ENCODE measurements at places on chromosomes 3 and 15.

GRCh38 chr3:181872887-181873286 is 161.2 kb downstream of the SOX2 start:
- no peak for DNase-seq

DNA sequence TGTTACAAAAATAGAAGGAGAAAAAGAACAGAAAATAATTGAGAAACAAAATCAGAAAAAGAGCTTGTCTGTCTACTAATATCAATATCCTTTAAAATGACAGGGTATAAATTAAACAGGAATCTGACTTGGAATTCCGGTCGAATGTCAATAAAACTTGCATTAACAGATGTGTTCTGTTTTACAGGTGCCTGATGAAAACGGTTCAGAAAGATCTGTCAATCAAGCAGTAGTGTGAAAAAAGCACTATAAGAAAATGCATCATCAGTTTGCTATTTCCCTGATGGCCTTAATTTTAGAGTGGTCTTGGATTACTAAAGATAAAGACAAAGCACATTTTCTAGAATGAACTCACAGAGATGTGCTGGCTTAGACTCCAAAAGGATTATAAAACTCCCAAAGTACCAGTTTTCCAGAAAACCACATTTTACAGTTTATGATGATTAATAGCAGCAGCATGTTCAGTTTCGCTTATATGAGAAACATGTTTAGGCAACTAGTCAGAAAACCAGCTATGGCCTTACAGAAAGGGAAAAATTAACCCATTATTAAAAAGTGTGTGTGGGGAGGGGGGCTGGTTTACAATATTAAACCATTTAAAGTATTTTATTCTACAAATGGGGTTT is 8.2 kb upstream of the C3orf38 start:
- no peak for DNase-seq

DNA sequence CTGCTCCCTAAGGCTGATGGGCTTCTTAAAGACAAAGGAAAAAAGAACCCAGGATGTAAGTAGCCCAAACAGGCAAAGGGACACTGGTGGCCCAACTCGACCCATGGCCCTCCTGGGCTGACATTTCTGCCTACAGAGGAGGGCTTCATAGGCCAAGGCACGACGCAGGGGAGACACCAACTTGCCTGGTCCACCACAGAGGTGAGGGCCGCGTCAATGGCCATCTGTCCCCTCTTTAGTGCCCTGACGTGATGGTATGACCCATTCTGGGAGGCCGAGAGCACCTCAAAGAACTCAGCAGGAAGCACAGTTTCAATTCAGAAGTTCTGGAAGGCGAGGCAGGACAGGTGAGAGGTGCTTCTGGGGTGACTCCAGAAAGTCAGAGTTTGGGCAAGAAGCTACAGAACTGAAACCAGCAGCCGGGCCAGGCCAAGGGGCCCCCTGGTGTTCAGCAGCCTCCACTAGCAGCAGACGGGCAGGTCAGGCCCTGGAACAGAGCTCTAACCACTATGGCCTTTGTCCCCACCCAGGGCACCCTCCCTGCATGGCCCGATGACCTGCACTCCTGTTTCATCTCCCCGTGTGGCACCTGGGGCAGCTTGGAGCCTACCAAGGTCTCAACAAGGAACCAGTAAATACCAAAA is 45.1 kb downstream of the HMCES start:
- no peak for DNase-seq

- no peak for DNase-seq
Observed at GRCh38 chr3:112097378-112097777, 11.2 kb downstream of the C3orf52 start.

DNA sequence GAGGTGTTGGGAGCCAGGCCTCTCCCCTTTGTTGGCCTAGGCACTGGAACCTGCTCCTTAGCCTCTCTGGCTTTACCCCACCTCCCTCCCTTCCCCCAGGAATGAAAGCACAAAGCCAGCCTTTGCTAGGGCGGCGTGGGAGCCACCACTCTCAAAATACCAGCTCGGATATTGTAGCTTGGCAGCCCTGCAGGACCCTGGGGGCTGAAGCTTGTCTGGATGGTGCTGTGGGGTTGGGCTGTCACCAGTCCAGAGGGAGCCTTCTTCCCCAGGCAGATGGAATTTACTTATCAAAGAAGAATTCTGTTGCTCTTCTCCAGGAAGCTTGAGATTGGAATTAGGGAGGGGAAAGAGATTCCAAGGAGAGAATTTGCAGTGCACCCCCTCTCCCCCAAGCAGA is 14.9 kb upstream of the GRM2 start:
- no peak for DNase-seq

DNA sequence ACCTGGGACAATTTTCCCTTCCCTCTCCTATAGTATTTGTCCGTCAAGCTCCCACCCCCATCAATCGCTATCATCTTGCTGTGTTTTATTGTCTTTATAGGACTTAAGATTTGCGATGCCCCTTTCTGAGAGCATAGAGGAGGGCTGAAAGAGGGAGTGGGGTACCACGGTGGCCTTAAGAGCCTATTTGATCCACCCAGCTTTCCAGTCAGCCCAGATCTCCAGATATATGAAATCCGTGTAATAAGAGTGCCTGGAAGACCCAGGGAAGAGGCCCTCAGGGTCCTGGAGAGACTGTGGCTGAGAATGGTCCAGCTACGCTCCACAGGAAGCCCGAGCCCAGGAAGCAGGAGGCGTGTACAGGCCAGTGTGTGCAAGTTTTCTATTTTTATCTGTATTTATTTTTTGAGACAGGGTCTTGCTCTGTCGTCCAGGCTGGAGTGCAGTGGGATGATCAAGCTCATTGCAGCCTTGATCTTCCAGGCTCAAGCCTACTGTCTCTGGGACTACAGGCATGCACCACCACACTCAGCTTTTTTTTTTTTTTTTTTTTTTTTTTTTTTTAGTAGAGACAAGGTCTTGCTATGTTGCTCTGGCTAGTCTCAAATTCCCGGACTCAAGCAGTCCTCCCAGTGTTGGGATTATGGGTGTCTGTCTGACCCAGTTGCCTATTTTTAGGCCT is 964 bp upstream of the NCKIPSD start:
- no peak for DNase-seq

- DNase-seq = no peak
Observed at GRCh38 chr15:81957698-81958097, 88.1 kb downstream of the MEX3B start.

DNA sequence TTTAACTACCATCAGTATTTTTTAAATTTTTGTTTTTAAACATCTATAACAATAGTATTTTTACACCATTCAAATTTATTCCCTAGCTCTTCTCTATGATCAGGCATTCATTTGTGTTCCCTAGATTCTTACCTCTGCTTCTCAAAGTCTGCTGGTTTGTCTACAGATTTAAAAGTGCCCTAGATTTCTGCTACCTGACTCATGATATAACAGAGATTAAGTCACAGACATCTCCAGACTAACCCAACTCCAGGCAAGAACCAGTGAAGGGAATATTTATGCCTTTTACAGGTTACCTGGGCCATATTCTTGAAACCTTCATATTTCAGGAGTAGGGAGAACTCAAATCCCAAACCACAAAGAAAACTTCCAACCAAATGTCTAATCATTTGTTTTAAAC is 38.8 kb downstream of the ADAM10 start:
- DNase-seq = no peak

GRCh38 chr3:110341047-110341446 is 730.6 kb upstream of the NECTIN3 start:
- DNase-seq = no peak

- no peak for DNase-seq
Observed at GRCh38 chr15:78642331-78642730, 1.3 kb upstream of the CHRNB4 start.

GRCh38 chr15:92681141-92681631 is 25.6 kb upstream of the FAM174B start:
- no peak for DNase-seq

GRCh38 chr3:44020143-44020542 is 221.5 kb upstream of the TOPAZ1 start:
- DNase-seq = no peak

GRCh38 chr15:32974691-32975090 is 219.8 kb downstream of the FMN1 start:
- DNase-seq = no peak

DNA sequence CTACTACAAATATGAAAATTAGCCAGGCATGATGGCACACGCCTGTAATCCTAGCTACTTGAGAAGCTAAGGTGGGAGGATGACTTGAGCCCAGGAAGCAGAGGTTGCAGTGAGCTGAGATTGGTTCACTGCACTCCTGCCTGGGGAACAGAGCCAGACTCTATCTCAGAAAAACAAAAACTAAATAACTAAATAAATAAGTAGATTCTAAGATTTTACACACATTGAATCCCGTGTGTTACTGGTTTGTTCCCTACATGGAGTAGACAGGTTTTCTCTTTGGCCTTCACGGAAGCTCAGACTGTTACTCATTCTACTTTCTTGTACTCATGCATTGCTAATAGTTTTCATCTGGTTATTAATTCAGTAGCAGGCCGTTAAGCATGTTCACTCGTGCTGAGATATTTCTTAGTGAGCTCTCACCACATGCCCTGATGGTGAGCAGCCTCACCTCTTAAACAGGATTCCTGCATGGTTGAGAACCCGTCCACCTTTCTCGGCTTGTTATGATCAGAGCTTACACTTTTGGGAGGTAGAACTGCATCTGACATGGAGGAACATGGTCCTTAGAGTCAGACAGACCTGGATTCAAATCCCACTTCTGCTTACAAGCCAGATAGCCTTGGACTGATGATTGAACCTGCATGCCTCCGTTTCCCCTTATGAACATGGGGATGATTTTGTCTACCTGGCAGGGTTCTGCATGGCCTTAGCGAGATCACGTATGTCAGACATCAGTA is 49.1 kb downstream of the CMTM7 start:
- DNase-seq = no peak

DNA sequence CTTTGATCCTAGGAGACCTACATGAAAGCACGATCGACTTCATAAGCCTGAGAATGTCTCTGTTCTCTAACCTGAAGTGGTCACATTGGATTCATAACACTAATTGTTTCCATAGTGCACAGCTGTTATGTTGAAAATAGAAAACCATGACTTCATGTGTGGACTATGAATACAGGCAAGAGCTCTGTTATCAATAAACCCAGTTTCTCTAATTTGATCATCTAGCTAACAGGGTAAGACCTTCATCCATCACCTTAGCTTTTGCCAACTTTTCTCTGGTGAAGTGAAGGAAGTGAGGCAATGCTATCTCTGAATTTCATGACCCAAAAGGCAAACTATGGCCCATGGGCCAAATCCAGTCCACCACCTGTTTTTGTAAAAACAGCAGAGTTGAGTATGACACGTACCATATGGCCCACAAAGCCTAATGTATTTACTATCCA is 27.2 kb downstream of the ABI3BP start:
- DNase-seq = no peak

DNA sequence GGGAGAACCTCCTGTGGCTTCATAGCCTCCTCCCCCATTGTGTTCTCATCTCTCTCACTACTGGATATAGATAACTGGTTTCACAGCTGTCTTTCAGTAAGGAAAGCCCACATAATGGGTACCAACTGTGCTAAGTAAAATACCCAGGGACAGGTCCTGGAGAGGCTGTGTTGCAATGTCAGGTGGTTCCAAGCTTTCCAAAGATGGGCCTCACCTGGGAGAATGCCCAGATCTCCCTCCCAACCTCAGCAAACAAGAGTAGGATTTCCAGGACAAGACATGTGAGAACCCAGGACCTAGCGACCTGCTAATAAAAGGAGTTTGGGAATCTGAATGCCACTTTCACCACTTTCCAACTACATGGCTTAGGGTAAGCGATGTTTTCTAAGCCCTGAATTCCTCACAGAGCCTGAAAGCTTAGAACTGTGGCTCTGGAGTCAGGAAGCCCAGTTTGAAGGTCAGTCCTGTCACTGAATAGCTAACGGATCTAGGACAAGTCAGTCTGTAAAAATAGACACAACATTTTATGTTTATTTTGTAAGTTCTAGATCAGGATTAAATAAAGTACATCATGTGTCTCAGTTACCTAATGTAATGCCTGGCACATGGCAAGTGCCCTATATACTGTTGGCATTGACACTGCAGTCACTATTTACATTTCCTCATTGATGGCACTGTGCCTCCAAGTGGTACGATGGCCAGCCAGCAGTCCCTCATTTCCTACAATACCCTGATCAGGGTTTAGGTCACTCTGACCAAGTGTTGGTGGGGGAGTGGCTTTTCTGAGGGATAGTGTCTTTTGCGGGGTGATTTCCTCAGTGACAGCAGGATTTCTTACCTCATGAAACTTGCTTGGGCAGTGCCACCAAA is 11.9 kb downstream of the CERS3 start:
- no peak for DNase-seq

DNA sequence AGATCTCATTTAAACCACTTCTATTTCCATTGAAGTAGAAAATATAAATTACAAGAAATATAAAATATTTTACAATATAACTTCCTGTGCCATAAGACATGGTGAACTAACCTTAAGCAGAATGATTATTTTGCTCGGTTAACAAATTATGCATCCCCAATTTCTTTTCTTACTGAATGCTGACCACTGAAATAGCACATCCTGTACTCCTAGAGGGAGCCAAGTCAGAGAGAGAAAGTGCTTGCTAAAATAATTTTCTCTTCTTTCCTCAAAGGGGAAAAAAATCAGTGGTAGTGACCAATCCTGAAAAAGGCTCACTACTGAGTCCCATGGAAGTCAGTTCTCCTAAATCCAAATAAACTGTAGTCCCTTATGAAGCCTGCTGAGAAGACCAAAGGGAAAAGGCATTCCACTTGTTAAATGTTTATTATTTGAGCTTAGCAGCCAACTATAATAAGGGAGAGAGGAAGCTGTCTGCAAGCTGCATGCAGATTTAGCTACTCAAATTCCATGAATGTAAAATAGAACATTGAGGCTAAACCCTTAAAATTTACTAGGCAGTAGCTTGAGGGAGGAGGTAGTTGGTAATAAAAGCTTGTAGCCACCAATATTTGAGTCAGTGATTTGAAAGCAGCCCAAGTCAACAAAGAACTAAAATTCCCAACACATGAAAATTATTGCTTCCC is 33.1 kb downstream of the CEP152 start:
- no peak for DNase-seq

- no peak for DNase-seq
Observed at GRCh38 chr3:52015438-52016228, 19.9 kb upstream of the RPL29 start.

GRCh38 chr15:82798531-82799166 is 7.2 kb downstream of the FSD2 start:
- no peak for DNase-seq

DNA sequence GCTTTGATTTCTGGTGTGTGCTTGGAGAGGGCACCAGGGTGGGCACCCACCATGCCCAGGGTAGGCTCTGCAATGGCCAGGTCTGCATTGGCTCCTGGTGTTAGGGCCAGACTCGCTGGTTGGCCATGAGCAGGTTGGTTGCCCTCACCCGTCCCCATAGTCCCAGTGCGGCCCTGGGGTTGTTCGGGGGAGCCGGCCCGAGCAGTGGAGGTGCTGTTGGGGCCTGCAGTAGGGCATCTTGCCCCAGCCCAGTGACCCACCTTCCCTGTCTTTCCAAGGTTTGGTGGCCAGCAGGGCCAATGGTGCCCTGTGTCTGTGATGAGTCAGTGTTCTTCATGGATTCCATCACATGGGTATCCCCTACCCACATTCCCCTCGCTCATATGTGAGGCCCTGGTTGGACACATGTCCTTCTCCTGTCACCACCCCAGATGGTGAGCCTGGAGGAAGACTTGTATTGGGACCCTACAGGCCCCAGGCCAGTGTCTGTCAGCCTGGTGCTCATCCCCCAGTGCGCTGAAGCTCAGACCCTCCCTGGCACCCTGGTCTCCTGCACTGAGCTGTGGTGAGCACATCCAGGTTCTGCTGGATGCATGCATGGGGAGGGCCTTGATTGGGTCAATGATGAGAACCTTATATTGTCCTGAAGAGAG is 190.1 kb downstream of the UBE3A start:
- DNase-seq = peak; percentile 30

GRCh38 chr3:11096266-11097139 is 57.8 kb upstream of the HRH1 start:
- peak; percentile 73 for DNase-seq

Measured in lower lobe of right lung (tissue), 2 donors.